Activated naive CD8-positive, alpha-beta T cell treated with anti-CD3 and anti-CD28 coated beads for 36 hours (primary cell): ENCODE measurements at places on chromosomes 1 and 21. TPM values are rescaled to one million over a fixed set of nuclear protein-coding genes. Genes with fewer than 3 reads are reported as not detected.

DLGAP3 gene
- 0.91 TPM for total RNA-seq

GPR153 gene
- total RNA-seq: 0.56 TPM

STK40 gene
- total RNA-seq: 43.1 TPM

CLCA4 gene
- not detected for total RNA-seq

TNFRSF8 gene
- 2.6 TPM for total RNA-seq

STIL gene
- 28.2 TPM for total RNA-seq

PGBD5 gene
- not detected for total RNA-seq

OPRD1 gene
- total RNA-seq: not detected

SZT2 gene
- 22.4 TPM for total RNA-seq

ITPKB gene
- 30.8 TPM for total RNA-seq

CCDC17 gene
- 1.2 TPM for total RNA-seq

RGS8 gene
- not detected for total RNA-seq
